ENCODE measurements at places on chromosomes 16 and 17.

GRCh38 chr17:50397919-50398285 is 579 bp upstream of the LRRC59 start:
- no peak for DNase-seq

- no peak for DNase-seq
Observed at GRCh38 chr16:51231702-51232101, 80.6 kb upstream of the SALL1 start.

- no peak for DNase-seq
Observed at GRCh38 chr16:69852815-69853214, 90.7 kb downstream of the WWP2 start.

GRCh38 chr17:74868251-74868907 is 4.4 kb downstream of the FDXR start:
- no peak for DNase-seq

- DNase-seq = no peak
Observed at GRCh38 chr17:51640108-51640622, 379.8 kb downstream of the UTP18 start.

DNA sequence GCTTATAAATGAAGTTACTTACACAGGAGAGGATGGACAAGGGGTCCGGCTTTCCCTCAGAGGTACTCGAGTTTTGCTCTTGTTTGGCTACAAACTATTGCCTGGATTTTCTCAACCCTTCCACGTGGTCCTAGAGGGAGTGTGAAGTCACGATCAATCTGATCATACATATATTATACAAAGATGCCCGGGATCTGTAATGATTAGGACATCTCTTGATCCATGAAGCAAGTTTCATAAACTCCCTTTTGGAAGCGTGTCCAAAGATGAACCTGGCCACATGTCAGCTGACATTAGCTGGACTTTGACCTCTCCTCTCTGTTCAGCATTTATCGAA is 2.3 kb upstream of the CDH11 start:
- DNase-seq = no peak

DNA sequence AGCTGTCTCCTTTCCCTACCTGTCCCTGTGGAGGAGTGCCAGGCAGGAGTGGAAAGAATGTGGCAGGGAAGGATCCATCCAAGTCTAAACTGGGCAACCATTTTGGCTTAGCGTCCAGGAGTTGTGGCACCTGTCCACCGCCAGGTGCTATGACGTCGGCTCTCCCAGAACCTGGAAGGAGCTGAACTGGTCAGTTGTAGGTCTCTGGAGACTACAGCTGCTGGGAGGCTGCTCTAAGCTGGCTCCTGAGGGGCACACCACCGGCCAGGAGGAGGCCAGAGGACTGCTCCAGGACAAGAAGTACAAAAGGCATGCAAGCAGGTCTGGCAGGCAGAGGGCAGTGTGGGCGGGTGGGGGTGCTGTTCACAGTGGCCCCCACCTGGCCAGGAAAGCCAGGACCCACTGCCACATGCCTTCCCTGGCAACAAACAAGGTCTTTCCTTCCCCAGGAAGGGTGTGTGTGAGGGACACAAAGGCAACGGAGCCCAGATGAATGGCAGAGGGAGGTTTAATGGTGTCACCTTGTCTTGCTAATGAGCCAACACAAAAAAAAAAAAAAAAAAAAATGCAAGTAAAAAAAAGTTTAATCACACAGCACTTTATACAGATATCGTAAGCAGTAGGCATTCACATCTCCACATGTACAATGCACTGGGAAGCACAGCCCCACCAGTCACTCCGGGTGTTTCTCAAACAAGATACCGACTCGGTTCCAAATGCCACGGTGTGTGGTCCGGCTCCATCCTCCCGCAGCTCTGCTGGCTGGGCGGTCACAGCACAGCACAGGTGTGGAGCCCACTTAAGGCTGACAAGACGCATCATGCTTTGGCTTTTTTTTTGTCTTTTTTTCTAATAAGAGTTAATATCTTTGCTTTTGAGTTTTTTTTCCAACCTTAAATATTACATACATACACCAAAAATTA is 4.8 kb downstream of the SPHK1 start:
- peak; percentile 52 for DNase-seq

GRCh38 chr16:49665482-49666230 is 190.3 kb downstream of the ZNF423 start:
- no peak for DNase-seq

DNA sequence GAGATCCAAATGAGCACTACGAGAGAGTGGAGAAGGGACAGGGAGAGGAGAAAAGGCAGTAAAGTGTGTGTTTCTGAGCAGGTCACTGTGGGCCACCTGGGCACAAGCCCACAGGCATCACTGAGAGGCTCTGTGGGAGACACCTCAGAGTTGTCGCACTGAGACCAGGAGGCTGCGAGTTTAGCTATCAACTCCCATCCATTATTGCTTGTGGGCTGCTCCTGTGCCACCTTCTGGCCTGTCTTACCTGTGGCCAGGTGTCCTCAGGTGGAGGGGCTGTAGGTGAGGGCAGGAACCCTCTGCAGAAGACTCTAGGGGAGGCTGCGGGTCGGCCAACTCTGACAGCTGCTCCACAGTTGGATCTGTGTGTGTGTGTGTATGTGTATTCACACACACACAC is 2.5 kb upstream of the PRR29 start:
- no peak for DNase-seq

GRCh38 chr17:65058593-65058992 is 2.1 kb upstream of the GNA13 start:
- no peak for DNase-seq

- peak; percentile 31 for DNase-seq
Observed at GRCh38 chr17:7574176-7574953, 5.1 kb upstream of the CD68 start.

DNA sequence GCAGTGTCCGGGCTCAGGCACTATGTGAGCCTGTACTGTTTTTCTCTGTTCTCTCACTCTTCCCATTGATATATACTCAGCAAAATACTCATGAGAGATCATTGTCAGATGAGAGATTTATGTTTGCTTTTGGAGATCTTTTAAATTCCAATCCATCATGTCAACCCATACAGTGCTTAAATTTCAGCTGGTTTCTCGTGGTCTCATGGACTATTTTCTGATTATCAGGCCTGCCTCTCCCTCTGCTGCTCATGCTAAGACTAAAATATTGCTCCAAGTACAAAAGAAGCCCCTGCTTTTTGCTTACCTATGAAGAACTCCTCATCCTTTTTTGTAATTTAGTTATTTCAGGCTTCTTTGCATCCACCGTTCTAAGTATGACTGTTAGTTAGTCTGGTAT is 547.2 kb downstream of the KCNJ2 start:
- no peak for DNase-seq

DNA sequence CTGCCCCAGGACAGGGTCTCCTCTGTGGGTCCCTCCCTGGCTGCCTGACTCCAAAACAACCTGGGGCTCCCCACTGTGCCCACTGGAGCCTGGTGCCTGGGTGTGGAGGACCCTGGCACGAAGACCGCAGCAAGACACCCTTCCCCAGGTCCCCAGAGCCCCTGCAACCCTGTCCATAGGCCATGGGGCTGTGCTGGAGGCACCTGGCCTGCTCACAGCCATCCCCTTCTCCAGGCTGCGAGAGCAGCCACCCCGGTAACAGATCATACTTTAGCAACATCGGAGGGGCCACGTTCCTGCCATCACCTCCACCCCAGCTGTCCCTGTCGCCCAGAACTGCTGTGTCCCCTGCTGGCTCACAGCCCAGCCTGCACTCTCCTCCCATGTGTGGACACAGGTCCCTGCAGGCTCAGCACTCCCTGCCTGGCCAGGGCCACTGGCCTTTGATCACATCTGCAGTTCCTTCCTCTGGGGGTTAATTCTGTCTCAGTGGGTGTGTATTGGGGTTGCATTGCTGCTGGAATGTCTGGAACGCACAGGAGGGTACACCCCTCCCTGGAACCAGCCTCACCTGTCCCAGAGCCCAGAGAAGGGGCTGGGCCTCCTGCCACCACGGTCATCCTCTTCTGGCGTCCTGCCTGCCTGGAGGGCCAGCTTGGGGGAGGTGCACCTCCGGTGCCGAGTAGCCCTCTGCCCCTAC is 12.2 kb downstream of the PPL start:
- DNase-seq = no peak

DNA sequence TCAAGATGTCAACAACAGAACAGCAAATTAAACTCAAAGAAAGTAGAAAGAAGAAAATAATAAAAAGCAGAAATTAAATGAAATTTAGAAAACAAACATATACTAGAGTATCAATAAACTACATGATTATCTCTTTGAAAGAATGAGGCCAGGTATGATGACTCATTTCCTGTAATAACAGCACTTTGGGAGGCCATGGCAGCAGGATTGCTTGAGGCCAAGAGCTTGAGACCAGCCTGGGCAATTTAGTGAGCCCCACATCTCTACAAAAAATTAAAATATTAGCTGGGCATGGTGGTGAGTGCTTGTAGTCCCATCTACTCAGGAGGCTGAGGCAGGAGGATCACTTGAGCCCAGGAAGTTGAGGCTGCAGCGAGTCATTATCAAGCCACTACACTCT is 232.5 kb downstream of the RAB11FIP4 start:
- no peak for DNase-seq

DNA sequence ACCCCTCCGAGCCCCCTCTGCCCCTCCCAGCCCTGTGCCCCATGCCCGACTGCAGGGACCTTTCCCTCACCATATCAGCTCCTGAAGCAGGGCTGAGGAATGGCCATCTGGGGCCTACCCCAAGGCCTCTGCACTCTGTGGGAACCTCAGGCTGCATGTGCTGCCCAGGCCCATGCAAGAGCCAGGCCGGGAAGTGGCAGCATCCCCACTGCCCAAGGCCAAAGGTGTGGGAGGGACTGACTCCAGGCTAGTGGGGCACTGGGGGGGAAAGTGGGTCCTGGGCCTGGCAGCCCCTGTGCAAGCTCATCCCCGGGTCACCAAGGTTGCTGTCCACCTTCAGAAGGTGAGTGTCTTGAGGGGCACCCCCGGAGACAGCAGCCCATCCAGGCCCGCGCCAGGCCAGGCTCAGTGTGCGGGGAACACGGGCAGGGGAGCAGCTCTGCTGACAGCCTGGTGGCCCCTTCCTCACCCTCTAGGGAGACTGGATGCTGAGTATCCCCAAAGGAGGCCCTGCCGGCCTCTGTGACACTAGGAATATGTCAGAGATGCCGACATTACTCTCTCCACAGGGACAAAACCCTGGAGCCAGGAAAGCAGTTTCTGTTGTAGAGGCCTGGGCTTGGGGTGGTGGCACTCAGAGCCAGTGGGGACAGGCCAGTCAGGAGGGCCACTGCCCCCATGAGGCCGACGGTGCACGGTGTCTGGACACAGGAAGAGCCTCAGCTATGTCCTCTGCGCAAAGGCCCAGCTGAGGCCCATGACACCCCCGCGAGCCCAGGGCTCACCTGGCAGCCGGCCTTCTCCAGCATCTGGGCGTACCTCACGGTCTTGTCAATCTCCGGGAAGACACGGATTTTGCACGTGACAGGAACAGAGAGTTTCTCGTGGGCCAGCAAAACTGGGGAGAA is 3.3 kb downstream of the DUS1L start:
- DNase-seq = no peak

DNA sequence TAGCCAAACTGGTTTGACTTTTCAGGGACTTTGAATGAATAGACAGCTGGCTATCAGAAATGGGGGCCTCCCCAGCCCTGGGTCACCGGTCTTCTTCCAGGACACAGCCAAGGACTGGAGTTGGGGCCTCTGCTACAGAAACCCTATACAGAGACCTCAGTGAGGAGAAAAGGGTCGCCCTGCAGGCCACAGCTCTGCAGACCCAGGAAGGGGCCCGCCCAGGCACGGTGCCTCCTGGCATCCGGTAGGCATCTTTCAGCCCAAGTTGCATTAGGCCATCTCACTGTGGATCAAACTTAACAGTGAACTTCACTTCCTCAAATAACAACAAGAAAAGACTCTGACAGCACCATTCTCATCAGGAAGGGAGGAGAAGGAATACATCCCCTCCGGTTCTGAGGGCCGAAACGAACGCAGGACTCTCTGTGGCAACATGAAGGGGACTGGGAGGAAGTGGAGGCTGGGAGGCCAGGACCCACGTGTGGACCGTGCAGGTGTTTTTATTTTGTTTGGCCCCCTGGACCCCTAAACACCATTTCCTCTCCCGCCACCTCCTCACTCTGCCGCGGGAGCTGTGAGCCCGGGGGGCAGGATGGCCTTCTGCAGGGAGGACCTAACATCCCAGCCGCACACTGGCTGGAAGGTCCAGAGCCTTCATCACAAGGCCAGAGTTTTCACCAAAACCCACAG is 7.2 kb downstream of the SLC38A10 start:
- no peak for DNase-seq

DNA sequence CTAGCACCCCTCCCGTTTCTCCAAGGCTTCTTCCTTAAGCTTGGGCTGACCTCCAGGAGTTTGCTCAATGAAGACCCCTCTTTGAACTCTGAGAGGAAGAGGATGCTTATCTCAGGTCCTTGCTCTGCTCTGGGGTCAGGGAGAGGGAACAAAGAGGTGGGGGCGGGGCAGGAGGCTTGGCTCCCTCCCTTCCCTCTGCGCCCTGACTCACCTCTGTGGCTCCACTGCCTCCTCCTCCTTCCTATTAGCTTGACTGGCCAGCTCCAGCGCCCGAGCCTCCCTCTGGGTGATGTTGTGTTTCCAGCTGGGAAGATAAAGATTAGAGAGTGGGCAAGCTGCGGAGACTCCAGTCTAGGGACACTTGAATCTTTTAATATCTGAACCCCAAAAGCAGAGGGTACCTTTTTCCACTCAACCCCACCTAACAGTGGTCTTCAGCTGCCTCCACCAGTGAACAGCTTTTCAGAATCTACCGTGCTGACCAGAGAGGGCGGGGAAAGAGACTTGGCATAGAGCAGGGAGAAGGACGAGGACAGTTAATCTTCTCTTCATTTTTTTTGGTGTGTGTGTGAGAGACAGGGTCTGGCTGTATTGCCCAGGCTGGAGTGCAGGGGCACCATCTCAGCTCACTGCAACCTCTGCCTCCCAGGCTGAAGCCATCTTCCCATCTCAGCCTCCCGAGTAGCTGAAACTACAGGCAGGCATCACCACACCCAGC is 6.7 kb downstream of the GIP start:
- peak; percentile 65 for DNase-seq

- DNase-seq = no peak
Observed at GRCh38 chr17:51617986-51618385, 357.6 kb downstream of the UTP18 start.

DNA sequence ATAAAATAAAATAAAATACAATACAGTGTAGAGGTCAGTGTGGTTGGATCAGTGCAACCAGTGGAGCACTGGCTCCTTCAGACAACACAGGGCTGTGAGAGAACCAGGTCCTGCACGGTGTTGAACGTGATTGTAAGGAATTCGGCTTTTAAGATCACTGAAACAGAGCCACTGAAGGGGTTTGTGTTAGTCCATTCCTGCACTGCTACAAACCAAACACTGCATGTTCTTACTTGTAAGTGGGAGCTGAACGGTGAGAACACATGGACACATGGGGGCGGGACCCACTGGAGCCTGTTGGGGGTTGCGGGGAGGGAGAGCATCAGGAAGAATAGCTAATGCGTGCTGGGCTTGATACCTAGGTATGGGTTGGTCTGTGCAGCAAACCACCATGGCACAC is 193.2 kb upstream of the AXIN2 start:
- DNase-seq = no peak

- peak; percentile 28 for DNase-seq
Observed at GRCh38 chr16:9469512-9469911, 378.1 kb downstream of the HAPSTR1 start.

- DNase-seq = no peak
Observed at GRCh38 chr17:50582741-50583140, 22.2 kb downstream of the CACNA1G start.

- DNase-seq = peak; percentile 11
Observed at GRCh38 chr17:7480089-7480384, 606 bp upstream of the ZBTB4 start.

GRCh38 chr17:81954131-81955057 is 6.6 kb downstream of the NOTUM start:
- DNase-seq = no peak
